ENCODE measurements at places on chromosomes 7 and 10.
A peak's percentile ranks its signal among the peaks of the same experiment; 100 is the strongest.

GRCh38 chr7:65892161-65892560 lies 19.3 kb downstream of the VKORC1L1 start:
- no peak for DNase-seq

DNA sequence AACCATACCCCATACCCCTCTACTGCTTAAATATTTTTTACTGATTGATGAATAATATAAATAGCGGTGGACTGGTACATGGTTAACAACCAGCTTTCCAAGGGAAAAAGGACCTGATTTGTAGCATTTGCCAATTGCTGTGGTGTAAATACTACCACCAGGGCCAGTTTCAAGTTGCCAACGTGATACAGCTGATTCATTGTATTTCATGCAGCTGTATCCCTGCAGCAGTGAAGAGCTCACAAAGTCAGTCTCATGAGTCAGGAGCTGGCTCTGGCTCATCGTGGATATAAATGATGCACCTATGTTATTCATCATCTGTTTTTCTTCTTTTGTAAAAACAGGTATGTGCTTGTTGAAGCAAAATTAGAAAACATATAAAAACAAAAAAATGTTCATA lies 15.2 kb downstream of the CALML5 start:
- DNase-seq: no peak

DNA sequence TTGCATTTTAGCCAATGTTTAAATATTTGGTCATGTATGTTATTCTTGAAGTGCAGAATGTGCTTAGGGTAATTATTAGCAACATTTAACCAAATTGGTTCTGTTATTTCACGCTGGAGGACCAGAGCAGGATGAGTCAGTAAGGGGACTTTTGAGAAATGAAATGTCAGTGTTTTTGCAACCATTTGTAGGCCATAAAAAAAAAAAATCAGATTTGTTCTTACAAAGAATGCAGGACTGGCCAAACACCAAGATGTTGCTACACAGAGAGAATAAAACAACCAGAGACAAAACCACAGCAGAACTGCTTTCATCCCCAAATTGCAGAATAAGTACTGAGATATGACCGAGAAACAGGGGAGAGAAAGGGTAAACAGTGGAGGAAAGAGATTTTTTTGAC lies 62.1 kb downstream of the TPST1 start:
- peak; percentile 26 for DNase-seq

GRCh38 chr7:132544999-132545398 lies 31.3 kb downstream of the PLXNA4 start:
- no peak for DNase-seq

DNA sequence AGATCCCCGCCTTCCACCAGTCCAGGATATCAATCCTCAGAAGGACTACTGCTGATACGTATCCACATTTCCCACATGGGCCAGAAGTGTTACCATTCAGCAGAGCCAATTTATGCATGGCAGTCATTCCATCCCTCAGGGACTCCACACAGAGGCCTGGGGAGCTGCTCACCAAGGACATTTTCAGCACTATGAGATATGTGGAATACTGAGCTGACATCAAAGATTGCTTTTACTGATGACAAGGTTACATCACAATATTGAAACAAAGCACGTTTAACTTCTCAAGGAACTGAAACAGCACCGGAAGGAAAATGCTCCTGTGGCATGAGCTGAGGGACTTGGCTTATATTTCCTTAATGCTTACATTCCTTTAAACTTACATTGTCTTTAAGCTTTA lies 335.1 kb downstream of the BMPER start:
- DNase-seq: no peak

- no peak for DNase-seq
These were observed 196.7 kb upstream of the PHYHIPL start for GRCh38 chr10:58979711-58980110.

DNA sequence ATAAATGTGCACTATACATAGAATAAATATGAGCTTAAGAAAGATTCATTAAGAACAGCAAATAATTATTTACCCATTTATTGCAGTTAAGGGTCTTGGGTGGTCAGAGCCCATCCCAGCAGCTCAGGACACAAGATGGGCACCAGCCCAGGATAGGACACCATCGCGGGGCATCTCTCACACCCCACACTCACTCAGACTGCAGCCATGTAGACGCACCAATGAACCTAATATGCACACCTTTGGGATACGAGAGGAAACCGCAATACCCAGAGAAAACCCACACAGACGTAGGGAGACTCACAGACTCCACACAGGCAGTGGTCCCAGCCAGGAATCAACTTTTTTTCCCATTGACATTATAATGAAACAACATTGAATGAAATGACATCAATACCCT lies 36.0 kb downstream of the CARD11 start:
- no peak for DNase-seq

DNA sequence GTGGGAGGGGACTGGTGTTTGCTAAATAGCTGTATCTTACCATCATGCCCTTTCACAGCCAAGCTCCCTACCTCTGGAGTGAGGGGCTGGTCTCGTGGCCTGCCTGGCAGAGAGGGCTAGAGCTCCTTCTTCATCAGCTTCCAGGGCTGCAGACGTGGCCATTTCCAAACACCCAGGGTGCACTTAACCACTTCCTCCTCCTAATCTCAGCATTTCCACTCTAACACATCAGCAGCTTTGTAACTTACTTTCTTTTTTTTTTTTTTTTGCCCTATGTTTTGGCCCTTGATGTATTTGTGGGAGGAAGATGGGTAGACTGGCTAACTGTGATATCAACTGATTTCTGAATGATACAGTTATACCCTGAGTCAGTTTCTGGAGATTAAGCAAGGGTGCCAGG lies 27.4 kb downstream of the LRRC4 start:
- DNase-seq: no peak

GRCh38 chr10:123147635-123148413 lies at the start of gene HMX2:
TSS of gene HMX2 (plus strand) at chr10:123148136. CDS start at chr10:123148379, 243 bp downstream.
- no peak for DNase-seq

DNA sequence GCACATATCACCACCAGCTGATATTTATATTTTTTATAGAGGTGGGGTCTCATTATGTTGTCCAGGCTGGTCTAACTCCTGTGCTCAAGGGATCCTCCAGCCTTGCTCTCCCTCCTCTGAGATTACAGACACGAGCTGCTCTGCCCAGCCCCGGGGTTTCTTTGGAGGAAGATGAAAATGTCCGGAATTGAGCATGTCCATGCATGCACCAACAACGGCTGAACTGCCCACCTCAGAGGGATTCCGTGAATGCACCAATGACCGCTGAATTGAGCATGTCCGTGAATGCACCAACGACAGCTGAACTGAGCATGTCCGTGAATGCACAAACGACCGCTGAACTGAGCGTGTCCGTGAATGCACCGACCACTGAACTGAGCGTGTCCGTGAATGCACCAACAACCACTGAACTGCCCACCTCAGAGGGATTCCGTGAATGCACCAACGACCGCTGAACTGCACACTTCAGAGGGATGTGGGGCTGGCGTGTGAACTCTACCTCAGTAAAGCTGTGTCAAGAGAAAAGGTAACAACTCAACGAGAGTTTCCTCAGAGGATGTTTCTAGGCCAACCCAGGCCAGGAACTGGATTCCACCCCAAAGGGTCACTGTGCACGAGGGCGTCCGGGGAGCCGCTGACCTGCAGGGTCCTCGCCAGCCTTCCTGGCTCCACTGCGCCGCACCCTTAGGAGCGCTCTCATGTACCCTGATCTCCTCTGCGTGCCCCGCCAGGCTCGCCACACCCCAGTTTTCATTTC lies 34.9 kb upstream of the INPP5A start:
- DNase-seq: no peak

- DNase-seq: no peak
These were observed 20.3 kb downstream of the GPRIN2 start for GRCh38 chr10:46536171-46536570.

- DNase-seq: no peak
These were observed 198.3 kb downstream of the GRID1 start for GRCh38 chr10:86168256-86168655.

DNA sequence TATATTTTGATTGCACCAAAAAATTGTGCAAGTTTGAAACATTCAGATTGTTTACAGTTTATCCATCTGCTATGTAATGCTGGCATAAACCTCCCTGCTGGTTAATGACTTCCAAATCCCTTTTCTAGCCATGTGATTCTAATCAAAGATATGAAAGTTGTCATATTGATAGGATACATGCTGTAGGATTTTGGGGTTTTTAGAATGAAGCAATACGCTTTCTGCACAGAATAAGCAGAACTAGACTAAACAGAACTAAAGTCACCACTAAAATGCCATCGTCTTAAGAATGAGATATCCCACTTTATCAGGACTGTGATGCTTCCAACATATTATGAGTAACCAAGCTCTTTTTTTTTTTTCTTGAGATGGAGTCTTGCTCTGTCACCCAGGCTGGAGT lies 856 bp downstream of the SSMEM1 start:
- DNase-seq: no peak

- no peak for DNase-seq
These were observed 28.8 kb upstream of the GOT1 start for GRCh38 chr10:99459217-99459616.

GRCh38 chr7:147400221-147400689 lies 1190.3 kb upstream of the C7orf33 start:
- no peak for DNase-seq

DNA sequence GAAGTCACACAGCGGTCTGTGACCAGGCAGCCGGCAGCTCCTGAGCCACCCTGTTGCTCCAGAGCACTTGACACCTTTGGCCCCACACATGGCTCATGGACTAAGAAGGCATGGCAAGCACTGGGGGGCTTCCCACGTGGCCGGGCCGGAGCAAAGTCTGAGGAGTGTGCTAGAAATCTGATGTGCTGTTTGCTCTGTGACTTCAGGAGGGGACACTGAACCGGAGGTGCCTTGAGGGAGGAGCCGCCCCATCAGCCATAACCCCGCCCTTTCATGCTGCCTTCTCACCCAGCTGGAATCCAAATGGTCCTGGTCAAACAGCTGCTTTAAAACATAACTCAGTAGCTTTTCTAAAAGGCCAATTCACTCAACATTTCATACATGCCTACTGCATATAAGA lies 33.5 kb downstream of the PROSER2 start:
- no peak for DNase-seq

DNA sequence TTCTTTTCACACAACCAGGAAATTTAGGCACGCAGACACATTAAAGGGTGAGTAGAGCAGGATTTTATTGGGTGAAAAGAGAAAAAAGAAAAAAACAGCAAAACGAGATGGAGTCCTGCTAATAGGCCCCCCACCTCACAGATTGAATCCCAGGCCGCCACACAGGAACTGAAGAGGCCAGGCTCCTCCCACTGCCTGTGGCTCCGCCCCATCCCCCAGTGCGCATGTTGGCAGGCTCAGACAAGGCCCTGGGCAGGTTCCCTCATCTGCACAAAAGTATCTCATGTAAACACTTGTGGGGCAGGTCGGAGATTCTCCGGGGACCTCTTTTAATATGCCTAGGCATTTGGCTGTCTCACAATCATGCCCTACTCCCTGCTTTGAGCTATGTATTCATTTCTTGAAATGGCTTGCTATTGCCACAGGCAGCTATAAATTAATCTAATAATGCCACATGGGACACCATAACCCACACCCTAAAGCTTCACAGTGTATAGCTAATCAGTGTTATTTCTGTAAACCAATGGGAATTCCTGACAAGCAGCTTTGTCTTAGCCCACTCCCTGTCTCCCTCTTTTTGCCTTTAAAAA lies 76.2 kb upstream of the KIF5B start:
- DNase-seq: no peak

- no peak for DNase-seq
These were observed 39.7 kb downstream of the RNF32 start for GRCh38 chr7:156680281-156680680.

GRCh38 chr10:60212195-60212594 lies 177.5 kb downstream of the ANK3 start:
- no peak for DNase-seq

DNA sequence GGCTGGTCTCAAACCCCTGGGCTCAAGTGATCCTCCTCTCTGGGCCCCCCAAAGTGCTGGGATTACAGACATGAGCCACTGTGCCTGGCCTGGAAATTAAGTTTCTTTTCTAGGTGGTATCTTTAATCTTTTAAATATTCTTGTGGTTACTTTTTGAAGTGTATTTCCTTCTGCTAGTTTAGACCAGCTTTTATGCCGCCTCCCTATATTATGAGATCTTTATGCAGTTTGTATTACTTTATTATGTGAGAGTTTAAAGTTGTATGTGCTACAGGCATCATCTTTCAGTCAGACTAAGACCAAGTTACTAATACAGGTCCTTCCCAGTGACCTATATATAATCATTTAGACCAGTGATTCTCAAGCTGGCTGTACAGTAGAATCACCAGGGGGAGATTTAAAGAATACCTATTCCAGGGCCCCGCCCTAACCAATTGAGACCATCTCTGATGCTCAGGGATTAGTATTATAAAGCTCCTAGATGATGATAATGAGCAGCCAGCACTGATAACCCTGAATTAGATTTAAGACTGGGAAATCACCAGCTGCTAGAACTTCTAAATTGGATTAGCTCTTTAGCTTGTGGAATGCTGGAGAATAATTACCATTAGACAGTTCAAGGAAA lies 11.3 kb downstream of the INPP5F start:
- DNase-seq: no peak

- DNase-seq: no peak
These were observed 40.3 kb downstream of the RGS10 start for GRCh38 chr10:119502209-119502608.

GRCh38 chr10:4670737-4671136 lies 155.3 kb upstream of the AKR1E2 start:
- DNase-seq: no peak

DNA sequence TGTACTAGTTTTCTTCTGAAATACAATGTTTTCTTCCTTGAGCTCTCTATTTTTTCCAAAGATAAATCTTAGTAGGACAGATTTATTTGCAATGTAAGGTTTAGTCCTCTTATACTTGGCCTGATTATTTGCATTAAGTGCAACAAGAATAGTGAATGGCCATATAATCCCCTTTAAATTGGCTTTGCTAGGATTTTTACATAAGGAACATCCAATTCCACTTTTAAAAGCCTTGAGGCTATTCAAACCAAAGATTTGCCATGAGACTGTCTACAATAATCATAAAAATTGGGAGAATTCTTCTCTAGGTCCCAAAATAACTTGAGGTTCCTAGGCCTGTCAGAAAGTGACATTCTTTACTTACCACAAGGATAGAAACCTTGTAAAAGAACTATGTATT lies 128.6 kb upstream of the THSD7A start:
- DNase-seq: no peak

- DNase-seq: no peak
These were observed 3.7 kb downstream of the AGR2 start for GRCh38 chr7:16801111-16801542.

- no peak for DNase-seq
These were observed 417.6 kb upstream of the AUTS2 start for GRCh38 chr7:69180662-69181061.
